AML-193 (cell line): ENCODE measurements at places on chromosomes 11 and 22.

- no peak for DNase-seq
These were observed 44.2 kb downstream of the TRIM66 start for GRCh38 chr11:8638300-8638699.

DNA sequence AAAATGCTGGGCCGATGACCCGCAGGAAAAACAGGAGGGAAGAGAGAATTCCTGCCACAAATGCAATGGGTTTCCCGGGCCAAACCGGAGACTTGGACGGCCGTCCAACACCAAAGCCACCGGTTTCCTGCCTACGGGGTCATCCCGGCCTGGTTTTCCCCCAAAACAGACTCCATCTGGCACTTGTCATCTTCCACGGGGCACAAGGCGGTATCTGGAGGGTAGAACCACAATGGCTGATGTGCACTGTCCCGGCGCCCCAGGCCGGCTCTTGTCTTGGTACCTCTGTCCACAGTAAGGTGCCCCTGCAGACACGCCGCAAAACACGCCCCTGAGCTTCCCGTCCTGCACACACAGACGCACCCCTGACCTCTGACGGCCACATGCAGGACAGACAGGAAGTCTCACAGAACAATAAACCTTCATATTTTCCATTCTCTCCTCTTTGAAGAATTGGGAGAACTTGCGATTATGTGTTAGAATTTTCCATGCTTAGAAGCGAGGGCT lies 20.1 kb downstream of the CELSR1 start:
- no peak for DNase-seq

- DNase-seq: no peak
These were observed 566.5 kb upstream of the B3GAT1 start for GRCh38 chr11:134978388-134979088.

DNA sequence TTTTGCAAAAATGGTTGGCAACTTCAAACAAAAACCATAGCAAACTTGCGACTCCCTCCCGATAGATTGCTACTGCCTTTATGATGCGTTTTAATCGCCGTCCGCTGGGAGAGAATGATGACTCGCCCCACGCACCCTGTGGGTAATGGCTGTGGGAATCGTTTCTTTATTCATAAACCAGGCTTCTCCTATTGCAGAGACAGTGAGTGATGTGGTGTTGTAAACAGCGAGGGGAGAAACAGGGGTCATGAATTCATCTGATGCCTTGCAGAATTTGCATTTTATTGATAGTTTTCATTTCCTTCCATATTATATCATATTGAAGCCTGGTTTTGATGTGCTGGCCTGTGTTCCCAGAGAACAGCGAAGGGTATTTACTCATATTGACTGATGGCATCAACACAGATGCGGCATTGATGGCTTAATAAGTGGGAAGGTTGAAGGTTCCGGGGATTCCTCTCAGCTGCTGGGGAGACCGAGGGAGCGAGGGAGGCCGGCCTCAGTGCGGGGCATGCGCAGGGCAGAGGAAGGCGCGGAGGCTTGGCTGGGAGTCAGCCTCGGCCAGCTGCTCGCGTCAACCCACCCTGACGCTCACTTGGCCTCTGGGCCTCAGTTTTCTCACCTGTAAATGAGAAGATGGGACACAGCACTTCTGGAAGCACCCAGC lies 41.3 kb downstream of the ARHGAP8 start:
- no peak for DNase-seq

GRCh38 chr22:24772493-24773220 lies 1.9 kb downstream of the PIWIL3 start:
- DNase-seq: no peak

DNA sequence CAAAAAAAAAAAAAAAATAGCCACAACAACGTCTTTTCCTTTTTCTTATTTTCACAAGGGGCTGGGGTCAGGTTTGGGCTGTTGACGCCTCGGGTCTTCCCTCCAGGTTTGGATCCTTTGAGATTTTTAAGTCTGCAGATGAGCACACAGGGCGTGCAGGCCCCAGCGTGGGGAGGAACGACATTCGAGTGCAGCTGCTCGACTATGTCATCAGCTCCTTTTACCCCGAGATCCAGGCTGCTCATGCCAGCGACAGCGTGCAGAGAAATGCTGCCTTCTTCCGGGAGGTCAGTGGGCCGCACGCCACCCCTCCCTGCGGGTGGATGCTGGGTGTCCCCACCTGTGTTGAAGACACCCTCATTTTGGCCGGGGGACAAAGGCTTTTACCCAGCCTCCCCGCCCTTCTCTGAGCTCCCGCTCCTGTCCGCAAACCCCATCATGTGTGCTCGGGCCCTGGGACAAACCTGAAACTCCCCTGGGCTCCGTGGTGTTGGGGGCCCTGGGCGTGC lies 7.7 kb downstream of the SELENOO start:
- DNase-seq: no peak

GRCh38 chr11:7851391-7851790 lies 54.6 kb upstream of the OR5P2 start:
- DNase-seq: peak; percentile 1

GRCh38 chr11:119723243-119723951 lies 5.6 kb downstream of the NECTIN1 start:
- no peak for DNase-seq

DNA sequence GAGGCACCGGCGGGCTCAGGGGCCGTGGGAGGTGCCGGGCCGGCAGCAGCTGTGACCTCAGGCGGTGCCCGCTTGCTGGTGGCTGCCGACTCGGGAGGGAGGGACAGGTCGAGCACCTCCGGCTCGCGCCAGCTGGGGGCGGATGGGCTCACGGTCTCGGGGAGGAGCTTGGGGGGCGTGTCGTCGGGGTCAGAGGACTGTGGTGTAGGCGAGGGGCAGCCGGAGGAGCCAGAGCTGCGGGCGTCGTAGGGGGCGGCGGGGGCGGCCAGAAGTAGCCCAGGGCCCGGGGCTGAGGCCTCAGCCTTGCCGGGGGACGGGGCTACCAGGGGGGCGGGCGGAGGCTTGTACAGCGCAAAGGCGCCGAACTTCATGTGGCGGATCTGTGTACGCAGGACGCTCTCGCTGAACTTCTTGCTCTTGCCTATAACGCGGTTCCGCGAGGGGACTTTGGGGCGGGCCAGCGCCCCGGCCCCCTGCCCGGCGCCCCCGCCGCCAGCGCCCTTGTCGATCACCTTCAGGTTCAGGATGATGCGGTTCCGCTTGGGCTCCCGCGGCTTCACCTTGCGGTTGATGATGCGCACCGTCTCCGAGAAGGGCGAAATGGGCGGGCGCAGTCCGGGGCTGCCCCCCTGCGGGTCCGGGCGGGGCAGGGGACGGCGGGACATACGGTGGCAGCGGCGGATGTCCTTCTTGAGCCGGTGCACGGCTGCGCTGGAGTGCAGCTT lies 5.5 kb downstream of the CBX6 start:
- no peak for DNase-seq

DNA sequence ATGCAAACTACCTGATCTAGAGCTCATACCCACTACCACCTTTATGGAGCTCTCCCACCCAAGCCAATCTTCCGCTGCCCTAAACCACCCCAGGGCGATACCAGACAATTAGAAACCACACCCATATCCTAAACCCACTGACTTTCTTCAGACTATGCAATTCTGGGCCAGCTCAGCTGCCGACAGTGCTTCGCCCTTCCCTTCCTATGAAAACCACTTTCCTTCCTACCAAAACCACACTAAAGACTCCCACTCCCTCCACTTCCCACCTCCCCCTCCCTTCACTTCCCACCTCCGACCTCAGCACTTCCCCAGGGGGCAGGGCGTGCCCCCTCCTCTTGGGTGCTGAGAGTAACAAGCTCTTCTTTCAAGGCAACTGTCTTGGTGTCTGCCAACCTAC lies 25.1 kb downstream of the B3GAT1 start:
- no peak for DNase-seq

- no peak for DNase-seq
These were observed 53.6 kb downstream of the SCUBE1 start for GRCh38 chr22:43289531-43289963.

DNA sequence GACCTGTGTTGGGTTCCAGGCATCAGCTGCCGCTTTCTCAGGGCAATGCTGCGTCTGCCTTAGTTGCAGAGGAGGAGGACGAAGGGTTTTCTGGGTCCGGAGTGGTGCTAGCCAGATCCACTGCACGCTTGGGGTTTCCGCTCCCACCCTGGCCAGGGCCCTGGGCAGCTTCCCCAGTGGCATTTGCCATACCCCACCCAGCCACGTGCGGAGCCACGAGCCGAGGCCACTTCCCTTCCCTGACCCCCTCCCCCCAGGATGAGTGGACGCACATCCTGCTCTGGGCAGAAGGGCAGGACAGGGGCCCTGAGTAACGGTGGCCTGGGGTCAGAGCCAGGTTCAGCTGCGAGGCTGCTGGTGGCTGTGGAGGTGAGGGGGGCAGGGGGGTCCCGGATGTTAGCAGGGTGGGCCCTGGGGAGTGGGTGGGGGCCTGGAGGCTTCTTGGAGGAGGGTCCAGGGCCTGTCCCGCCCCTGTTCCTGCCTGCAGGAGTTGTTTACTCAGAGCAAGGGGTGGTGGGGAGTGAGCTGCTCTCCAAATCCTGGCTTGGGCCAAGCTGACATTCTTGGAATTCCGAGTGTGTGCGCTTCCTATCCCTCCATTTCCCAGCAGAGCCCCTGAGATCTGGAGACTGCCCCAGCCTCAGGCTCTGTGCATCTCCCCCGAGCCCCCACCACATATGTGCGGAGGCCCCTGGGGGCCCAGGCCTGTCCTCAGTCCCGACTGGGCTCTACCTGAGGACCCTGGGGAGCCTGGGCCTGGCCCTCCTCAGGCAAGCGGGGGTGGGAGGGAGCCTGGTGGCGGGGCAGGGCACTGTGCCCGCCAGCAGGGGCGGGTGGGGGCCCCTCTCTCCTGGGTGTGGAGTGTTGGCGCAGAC lies 1.4 kb downstream of the TSPAN4 start:
- peak; percentile 44 for DNase-seq

DNA sequence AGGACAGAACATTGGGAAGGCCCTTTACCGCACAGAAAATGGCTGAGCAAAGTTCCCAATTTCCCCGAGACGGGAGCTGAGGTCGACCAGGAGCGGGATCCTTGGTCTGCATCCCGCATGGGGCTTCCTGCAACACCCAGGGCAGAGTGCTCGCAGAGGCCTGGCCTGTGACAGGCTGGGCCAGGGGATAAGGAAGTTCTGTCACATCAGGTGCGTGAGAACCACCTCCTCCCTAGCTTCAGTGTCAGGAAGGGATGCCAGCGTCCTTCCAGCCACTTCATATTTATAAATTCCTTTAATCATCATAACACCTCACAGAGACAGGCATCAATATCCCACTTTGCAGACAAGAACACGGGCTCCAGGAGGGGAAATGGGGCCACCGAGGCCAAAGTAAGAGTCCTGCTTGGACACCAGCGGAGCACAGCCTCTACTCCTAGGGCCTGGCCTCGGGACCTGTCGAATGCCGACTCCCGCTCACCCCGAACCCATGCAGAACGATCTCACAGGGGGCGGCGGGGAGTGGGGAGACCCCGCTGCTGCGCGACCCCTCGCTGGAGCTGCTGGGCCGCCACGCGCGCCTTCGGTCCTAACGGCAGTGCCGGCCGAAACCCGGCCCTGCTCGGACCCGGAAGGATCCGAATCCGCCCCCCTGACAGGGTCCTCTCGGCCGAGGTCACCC lies 532 bp downstream of the BET1L start:
- peak; percentile 13 for DNase-seq

DNA sequence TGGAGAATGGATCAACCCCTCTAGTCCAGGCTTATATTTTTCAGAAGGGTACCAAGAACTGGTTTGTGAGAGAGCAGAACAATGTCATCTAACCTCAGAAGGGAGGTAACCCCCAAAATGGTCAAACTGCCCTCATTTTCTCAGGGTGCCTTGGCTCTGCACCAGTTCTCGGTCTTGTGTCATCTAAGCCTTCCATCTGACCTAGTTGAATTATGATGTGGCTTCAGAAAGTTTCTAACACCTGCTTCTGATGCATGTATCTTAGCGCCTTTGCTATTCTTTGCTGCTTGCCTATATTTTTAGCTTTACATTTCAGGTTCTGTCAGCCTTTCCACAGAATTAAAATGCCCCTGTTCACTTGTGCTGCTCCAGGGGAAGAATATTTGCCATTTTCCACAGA lies 91.7 kb upstream of the E2F8 start:
- no peak for DNase-seq

GRCh38 chr11:28759311-28759710 lies 651.1 kb downstream of the METTL15 start:
- no peak for DNase-seq

- DNase-seq: no peak
These were observed 14.5 kb upstream of the CYP2R1 start for GRCh38 chr11:14906578-14906977.

- no peak for DNase-seq
These were observed 1.8 kb upstream of the AP2A2 start for GRCh38 chr11:923691-924405.

DNA sequence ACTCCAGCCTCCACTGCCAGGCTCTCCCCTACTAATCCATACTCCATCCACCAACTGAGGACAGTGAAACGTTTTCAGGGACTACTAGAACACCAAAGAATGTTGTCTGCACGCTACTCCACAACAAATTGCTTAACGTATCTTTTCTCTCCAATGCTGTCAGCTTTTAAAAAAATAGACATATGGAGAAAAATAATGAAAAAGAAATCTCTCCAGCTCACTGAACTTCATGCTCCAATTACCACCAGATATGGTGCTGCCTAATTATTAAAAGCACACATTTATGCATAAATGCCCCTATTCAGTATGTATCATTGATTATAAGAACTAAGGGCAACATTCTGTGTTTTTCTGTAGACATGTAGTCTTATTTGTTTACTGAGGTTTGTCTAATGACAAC lies 672.2 kb upstream of the ANO3 start:
- DNase-seq: no peak

DNA sequence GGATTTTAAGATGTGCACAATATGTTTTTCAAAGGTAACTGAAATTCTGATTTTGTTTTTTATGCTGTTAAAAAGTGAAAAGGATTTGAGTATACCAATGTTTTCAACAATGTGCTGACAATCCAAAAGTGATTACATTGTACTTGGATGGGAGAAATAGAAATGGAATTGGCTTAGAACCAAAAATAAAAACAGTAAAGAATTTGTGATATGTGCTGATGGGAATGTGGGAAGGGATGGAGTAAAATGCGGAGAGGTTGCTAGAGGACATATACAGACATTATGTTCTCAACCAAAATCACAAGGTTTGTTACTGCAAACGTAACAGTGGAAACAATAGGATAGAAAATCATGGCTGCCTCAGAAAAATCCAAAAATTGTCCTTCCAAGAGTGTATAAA lies 279.3 kb upstream of the TENM4 start:
- DNase-seq: no peak

DNA sequence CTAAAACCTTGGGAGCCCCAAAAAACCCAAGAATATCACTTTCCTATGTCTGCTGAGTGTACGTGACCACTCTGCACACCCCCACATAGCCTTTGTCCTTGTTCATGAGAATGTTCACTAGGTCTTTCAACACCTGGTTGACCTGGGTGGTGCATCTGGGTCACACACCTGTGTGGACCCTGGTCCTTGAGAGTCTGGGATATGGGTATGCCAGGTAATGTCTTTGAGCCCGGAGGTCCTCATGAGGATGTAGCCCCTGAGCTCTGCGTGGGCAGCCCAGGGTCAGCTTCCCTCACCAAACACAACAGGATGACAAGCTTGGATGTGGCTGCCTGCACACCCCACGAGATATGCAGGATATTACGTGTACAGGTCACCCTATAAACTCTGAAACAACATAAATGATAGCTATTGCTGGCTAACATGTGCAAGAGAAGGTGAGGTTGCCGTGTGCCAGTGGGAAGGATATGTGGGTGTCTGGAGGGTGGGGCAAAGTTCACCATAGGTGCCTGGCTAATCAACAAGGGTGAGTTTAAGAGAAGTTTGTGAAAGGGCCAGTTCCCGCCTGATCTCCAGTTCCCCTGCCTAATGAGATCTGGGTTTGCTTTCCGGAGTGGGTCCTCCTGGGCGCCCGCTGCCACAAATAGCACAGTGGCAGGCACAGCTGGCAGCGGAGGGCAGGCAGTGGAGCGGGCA lies 1.4 kb upstream of the PPARA start:
- no peak for DNase-seq
